NCI-H1930 (cell line): ENCODE measurements at places on chromosomes 4 and X.

GRCh38 chr4:79700356-79700755 lies 292.3 kb upstream of the GK2 start:
- no peak for DNase-seq

DNA sequence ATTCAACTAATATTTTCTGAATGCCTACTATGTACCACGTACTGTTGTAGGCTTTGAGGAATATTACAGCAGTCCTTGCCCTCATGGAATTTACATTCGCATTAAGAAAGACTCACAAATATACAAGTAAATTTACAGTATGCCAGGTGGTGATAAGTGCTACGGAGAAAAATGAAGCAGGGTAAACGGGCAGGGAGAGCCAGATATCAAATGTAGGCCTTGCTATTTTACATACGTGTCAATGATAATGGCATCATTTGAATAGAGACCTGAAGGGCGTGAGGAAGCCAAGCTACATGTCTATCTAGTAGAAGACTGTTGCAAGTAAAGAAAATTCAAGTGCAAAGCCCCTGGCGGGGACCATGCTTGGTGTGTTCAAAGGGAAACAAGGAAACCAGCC lies 65.2 kb downstream of the AMMECR1 start:
- no peak for DNase-seq

DNA sequence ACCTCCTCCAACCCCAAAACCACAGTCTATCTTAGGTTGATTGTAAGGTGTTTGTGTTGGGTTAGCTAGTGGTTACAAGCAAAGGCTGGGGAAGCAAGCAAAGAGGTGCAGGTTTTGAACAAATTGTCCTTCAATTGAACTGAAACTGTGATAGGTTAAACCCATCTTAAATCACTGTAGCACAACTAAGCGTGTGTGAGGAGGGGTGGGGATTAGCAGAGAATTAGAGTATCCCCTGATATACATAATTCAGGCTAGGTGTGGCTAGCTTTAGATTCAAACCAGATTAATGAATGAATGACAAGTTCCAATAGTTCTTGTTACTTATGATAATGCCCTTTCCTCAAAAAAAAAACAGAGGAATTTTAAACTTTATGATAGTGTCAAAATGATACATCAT lies 191.0 kb upstream of the POF1B start:
- no peak for DNase-seq

GRCh38 chr4:19739101-19739651 lies 512.5 kb upstream of the SLIT2 start:
- no peak for DNase-seq

GRCh38 chrX:119880076-119880475 lies 8.4 kb downstream of the NDUFA1 start:
- DNase-seq: no peak
